Immature natural killer cell (primary cell): ENCODE measurements at places on chromosomes 2 and 18.

DNA sequence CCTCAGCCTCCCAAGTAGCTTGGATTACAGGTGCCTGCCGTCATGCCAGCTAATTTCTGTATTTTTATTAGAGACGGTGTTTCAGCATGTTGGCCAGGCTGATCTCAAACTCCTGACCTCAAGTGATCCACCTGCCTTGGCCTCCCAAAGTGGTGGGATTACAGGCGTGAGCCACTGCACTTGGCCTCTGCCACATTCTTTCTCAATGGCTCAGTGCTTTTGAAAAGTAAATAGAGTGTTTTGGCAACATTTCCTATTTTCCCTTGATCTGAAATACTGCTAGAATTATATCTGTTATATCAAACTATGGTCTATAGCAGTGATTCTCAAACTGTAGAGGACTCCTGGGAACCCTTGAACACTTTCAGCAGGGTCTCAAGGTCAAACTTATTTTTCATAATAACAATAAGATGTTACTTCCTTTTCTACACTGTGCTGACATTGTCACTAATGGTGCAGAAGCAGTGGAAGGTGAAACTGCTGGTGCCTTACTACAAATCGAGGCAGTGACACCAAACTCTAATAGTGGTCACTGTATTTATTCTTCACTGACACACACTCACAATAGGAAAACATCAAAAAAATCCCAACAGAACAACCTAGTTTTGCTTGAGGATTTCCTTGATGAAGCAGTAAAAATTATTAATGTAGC is 10.6 kb downstream of the DAW1 start:
- DNase-seq = no peak

DNA sequence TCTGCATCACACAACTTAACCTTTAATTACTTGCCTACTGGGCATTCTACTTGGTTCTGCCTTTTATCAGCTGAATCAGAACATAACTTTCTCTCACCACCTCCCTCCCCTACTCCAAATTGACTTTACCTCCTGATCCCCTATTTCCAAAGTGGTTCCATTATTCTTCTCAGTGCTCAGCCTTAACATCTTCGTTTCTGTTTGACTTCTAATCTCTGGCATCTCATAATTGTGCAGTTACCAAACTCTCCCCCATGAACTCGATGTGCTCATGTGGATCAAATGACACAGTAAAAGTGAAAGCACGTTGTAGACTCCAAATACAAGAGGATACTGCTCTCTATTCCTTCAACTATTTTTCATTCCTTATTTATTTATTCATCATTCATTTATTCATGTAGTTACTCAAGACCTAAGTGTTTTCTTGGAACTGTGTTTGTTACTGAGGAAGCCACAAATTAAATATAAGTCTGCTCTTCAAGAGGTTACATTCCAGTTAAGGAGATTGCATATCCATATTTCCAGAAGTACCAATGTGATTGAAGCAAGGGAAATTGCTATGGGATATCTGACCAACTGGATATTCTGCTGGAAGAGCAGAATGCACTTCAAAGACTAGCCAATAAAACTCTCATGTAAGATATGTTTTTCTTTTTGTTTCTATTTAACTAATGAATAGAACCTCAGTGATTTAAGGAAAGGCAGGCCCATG is 158.8 kb downstream of the TMEFF2 start:
- DNase-seq = no peak

DNA sequence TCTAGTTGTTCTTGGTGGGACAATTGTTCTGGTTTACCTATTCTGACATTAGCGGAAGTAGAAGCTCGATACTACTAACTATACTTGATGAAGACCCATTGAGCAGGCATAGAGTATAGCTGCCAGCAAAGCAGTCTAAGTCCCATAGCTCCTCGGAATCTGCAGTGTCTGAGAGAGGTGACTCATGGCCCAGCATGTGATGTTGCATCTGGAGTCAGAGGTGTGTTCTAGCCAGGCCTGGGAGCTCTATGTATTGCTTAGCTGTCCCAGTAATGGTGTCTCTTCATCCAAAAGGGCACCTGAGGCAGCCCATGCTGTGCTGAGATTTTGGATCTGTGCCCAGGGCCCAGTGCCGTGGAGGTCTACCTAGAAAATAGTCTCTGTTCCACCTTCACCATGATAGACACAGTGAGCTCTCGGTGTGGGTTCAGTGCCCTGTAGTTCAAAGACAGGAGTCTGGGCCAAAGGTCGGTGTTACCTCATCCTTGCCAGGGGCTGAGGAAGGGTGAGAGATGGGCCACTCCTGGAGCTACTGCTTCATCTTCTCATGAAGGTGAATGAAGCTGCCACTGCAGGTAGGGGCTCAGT is 47.3 kb downstream of the MEX3C start:
- DNase-seq = no peak

- no peak for DNase-seq
Measured at GRCh38 chr2:22329211-22330154, 1055.5 kb upstream of the KLHL29 start.

- no peak for DNase-seq
Measured at GRCh38 chr18:49764032-49764431, 49.3 kb downstream of the ACAA2 start.

GRCh38 chr2:237653776-237654558 is 26.6 kb downstream of the LRRFIP1 start:
- no peak for DNase-seq

GRCh38 chr2:222424729-222425671 is 657 bp downstream of the SGPP2 start:
- DNase-seq = no peak

- DNase-seq = no peak
Measured at GRCh38 chr2:46852124-46852523, 63.5 kb downstream of the MCFD2 start.

DNA sequence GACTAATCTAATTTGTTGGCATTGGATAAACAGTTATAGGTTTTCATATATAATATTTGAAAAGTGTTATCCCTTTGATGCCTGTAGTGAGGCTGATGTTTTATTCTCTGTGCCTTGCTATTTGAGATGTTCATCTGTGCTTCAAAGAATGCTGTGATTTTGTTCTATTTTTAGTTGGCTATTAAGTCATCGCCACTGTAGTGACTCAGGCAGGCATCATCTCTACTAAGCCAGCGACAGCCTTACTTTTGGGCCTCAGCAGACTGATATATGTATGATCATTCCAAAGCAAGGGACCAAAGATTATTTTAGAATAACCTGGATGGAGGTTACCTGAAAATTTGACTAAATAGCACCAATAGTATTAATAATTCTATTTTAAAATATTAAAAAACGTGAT is 1674.5 kb upstream of the NXPH2 start:
- DNase-seq = no peak

- DNase-seq = no peak
Measured at GRCh38 chr2:38141501-38141900, 65.5 kb upstream of the CYP1B1 start.

- DNase-seq = no peak
Measured at GRCh38 chr2:48162742-48163141, 256.4 kb upstream of the FBXO11 start.

DNA sequence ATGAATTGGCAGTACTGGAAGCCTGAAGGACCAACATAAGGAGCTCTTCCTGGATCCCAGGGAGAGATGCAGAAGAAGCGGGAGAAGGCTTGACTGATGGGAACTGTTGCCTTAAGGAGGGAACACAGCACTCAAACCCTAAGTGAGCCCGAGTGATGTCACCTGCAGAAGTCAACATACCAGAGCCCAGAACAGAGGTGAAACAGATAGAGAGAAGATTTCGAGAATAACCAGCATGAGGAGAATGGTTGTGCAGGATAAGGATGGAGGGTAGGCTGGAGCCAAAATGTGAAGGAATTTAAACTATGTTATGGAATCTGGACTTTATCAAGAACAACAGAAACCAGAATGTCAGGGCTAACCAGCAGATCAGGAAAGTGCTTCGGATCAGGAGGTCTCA is 463.1 kb upstream of the DDX18 start:
- no peak for DNase-seq

DNA sequence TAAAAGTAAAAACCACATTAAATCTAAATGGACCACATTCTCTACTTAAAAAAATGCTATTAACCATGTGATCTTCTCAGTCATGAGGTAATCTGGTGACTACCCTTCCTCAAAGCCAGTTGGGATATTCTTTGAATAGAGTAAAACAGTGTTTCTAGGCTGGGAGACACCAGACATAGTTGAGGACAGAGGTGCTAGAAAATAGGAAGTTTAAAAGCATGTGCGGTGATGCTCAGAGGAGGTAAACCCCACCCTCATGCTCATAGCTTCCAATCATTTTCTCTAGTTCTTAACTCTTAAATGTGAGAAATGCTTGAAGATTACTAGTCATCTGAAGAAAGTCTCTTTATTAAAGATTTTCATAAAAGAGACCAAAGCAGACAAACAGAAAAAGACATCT is 30.7 kb upstream of the ELAC1 start:
- DNase-seq = no peak

GRCh38 chr18:51562866-51563265 is 365.4 kb upstream of the MEX3C start:
- no peak for DNase-seq

DNA sequence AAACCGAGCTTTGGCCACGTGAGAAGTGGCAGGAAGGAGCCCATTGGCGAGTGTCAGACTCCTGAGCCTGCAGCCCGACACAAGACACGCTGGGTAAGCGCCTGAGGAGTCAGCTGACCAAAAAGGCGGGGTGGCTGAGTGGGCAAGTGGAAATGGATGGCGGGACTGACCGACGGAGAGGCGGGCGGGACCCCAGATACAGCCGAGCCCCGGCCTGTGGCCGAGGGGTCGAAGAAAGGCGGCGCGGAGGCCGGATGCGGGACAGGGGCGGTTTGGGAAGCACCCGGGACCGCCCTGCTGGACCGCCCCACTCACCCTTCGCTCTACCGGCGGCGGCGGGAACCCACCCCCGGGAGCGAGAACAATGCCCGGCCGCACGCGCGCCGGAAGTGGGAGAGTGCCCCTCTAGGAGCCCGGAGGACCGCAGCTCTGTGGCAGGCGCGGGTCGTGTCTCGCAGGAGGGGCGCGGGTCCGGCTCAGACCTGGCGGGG is 22.8 kb downstream of the ZSCAN30 start:
- DNase-seq = peak; percentile 77
